ENCODE measurements at places on chromosomes 3 and 15. TPM values are rescaled to one million over a fixed set of nuclear protein-coding genes. Genes with fewer than 3 reads are reported as not detected.

- DNase-seq, result no peak
Observed at GRCh38 chr3:131501949-131502348, 822 bp downstream of the MRPL3 start.

- no peak for DNase-seq
Observed at GRCh38 chr3:45962033-45962432, 18.8 kb downstream of the CXCR6 start.

NEK11 gene
- total RNA-seq, result 4.4 TPM

DNA sequence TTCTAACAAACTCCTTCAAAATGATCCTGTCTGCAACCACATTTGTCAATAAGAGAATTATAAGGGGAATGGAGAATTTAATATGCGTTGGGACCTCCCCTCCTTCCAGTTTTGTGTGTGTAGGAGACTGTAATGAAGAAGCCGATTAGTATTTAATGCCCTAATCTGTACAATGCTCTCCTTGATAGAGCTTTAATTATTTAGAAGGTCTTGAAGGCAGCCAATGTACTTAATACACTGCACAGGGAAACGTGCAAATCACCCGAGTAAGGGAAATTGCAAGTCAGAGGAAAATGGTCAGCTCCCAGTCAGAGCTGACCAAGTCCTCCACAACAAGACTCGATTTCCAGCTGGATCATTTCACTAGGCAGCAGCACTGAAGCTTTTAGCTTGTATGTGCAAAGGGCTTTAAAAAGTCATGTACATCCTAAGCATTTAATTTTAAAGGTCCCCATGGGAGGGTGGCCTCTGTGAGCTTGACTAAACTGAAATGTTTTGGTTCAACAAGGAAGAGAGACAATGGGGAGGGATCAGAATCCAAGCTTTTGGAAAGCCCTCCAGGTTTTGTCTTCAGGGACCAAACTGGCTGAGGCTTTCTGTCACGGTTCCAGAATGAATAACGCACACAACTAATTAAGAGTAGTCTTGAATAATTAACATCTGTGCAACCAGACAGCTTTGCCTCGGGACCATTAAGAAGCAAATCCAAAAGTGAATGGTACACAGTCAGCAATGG lies 159.8 kb upstream of the MITF start:
- no peak for DNase-seq

DNA sequence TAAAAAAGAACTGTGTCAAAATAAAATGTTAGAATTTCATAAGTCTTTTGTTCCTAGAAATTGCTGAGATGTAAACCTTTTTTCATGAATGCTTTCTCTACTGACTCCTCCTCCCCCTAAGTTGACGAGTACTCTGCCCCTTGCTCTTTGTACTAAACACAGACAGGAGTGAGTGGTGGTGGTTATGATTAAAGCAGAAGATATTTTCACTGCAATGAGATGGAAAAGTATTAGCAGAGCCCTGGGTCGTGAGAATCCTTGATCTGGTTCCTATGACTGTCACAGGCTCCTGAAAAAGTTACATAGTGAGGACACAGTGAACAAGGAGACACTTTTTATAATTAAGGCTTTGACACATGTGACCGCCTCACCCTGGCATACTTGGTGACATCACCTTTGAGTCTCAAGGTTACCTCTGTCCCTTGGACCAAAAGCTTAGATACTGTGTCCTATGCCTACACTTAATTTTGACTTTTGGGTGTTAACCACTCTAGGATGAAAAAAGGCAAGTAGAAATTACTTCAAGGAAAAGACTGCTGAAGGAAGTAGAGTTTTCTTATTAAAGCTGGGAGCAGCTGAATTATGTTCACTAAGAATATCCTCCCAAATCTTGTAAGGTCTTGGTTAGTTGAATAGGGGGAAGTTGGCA lies 130.4 kb upstream of the LYSMD4 start:
- DNase-seq, result no peak

DNA sequence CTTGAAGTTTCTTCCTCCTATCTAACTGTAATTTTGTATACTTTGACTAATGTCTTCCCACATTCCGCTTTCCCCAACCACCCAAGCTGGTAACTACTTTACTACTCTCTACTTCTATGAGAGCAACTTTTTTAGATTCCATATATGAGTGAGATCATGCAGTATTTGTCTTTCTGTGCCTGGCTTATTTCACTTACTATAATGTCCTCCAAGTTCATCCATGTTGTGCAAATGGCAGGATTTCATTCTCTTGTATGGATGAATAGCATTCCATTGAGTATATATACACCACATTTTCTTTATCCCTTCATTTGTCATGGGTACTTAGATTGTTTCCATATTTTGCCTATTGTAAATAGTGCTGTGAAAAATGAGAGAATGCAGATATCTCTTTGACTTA lies 78.5 kb upstream of the CCNL1 start:
- DNase-seq, result no peak

All from Caco-2 (cell line).